Epithelial cell of proximal tubule (primary cell): ENCODE measurements at places on chromosomes 5 and 9. TPM values are rescaled to one million over a fixed set of nuclear protein-coding genes. Genes with fewer than 3 reads are reported as not detected.
A peak's percentile ranks its signal among the peaks of the same experiment; 100 is the strongest.

GRCh38 chr5:154709368-154710305, 45.5 kb upstream of the LARP1 start:
- no peak for DNase-seq

GRCh38 chr5:116137544-116138378, 52.9 kb downstream of the COMMD10 start:
- DNase-seq: peak; percentile 16

DNA sequence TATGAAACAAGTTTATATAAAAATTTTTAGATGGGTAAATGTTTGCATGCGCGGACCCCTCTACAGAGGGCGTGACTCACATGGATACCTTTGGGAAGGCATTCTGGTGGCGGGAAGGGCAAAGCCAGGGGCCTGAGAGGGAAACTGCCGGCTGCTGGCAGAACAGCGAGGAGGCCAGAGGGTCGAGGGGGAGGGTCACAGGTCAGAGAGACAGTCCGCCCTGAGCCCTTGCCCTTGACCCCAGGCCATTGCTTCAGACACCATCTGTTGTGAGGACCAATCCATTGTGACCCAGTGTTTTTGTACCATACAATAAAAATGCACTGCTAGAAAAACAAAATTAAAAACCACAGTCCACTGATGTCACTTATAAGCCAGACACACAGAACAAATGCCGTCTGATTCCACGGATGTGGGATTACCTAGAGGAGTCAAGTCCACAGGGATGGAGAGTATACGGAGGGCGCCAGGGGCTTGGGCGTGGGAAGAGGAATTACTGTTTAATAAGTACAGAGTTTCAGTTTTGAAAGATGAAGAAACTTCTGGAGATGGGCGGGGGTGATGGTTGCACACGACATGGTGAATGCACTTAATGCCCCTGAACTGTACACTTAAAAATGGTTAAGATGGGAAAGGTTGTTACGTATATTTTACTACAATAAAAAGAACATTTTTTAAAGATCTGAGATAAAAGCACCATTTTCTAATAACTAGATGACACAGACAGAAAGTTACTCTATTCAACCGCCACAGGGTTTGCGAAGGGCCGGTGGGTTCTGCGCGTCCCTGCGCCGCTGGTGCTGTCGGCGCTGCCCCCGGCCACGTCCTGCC, 12.0 kb downstream of the BTNL9 start:
- DNase-seq: no peak

GRCh38 chr9:116450378-116451139, 236.5 kb upstream of the TRIM32 start:
- DNase-seq: peak; percentile 91

TEK gene
- not detected in 2 replicates for total RNA-seq

FXN gene
- total RNA-seq: 1.6 and 20.3 TPM in 2 replicates

PCDHA8 gene
- total RNA-seq: not detected in 2 replicates

CNTLN gene
- 5.6 and 8.1 TPM in 2 replicates for total RNA-seq
